Right hindlimb (tissue), 1 donor: ENCODE measurements at places on chromosomes 3 and 15.
A peak's percentile ranks its signal among the peaks of the same experiment; 100 is the strongest.

DNA sequence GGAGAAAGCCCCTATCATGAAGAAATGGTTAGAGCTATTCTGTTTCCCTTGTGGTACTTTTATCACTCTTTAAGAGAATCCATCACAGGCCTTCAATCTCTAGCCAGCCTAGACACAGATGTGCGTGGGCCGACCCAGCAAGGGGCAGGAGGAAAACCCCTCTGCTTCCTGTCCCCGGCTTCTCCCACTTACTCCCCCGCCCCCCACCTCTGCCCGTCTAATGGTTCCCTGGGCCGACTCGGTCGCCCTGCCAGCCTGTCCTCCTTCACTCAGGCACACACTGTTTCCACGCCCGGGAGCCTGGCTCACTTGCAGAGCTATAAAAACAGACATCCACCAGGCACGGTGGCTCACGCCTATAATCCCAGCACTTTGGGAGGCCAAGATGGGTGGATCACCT, 58.3 kb upstream of the TFRC start:
- no peak for DNase-seq

GRCh38 chr3:113312416-113312815, 101.1 kb downstream of the BOC start:
- DNase-seq, result no peak

DNA sequence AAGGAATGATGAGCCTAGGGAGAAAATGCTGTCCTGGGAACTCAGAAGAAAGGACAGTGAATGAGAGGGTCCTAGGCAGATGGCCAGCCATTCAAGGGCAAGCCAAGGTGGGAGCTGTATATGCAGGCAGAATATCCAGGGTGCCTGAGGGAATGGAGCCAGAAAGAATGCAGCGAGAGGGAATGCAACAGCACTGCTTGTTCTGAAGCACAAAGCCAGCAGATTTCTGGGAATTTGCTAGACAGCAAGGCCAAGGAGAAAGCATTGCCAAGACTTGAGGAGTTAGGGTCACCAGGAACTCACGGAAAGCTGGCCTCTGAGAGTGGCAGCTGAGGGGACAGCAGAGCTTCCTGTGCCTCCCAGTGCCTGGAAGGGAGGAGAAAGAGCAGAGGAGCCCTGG, 200.6 kb downstream of the MYRIP start:
- peak; percentile 39 for DNase-seq

DNA sequence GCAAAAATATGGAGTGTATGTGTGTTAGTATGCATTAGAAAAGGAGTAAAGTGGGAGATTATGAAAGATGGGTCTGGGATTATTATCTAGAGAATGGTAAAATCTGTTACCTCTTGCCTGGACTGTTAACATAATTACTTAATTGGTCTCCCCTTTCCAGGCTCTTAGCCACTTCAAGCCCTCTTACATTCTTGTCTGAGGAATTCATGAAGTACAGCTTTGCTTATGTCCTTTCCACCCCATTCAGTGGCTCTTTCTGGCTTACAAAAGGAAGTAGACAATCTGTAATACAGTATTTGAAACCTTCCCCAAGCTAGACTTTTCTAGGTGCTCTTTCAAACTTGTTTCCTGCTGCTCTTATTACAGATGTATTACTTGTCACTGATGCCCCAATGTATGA, 129.8 kb downstream of the MBNL1 start:
- no peak for DNase-seq

GRCh38 chr3:187101184-187102072, 37.9 kb downstream of the RPL39L start:
- DNase-seq, result peak; percentile 84

- DNase-seq, result no peak
Measured at GRCh38 chr3:177624528-177625495, 427.5 kb upstream of the TBL1XR1 start.

DNA sequence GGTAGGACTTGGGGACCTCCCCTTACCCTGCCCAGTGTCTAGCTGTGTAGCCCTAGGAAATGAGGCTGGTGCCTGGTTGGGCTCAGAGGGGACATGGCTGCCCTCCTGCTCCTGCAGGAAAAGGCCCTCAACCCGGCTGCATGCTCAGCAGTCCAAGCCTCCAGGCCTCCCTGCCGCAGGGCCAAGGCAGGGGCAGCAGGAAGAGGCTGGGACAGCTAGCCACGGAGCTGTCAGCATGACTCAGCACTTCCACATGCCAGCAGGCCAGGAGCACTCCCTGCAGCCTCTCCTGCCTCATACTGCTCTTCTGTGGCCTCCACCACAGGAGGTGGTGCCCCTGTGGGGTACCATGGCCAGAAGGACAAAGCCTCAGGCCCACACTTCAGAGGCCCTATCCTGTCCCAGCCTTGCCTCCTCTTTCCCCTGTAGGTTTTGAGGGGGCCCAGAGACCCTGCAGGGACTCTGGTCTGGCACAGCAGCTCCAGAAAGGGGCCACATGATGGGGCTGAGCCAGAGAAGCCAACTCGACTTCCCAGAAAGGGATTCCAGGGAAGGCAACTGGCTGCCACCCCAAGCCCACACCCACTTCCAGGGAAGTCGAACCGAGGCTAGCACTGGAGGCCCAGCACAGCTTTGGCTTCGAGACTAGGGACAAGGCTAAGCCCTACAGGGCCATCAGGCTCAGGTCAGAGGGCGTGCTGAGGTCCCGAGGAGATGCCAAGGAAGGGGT, 19.5 kb downstream of the TKT start:
- peak; percentile 49 for DNase-seq

- peak; percentile 89 for DNase-seq
Measured at GRCh38 chr3:77039606-77040171, at the start of gene ROBO2. ROBO2 (plus strand) TSS chr3:77040099; CDS start chr3:77040786, 687 bp downstream.

DNA sequence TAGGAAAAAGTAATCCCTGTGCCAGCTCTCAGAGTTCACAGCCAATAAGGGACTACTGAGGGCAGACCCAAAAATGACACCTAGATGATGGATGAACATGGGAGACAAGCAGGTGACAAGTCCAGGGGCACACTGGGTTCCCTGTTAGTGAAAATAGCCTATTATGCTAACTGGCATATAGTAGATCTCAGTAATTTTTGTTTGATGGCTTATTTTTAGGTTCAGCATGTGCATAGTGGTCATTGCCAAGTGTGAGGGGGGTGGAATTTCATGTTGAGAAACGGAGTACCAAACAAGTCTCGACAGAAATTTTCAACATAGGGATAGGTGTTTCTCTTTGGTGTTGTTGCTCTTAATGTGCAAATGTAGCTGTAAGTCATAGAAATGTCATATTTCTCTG, 6.4 kb upstream of the ITGB5 start:
- no peak for DNase-seq

- DNase-seq, result no peak
Measured at GRCh38 chr15:76309601-76310330, 1.5 kb downstream of the ETFA start.

DNA sequence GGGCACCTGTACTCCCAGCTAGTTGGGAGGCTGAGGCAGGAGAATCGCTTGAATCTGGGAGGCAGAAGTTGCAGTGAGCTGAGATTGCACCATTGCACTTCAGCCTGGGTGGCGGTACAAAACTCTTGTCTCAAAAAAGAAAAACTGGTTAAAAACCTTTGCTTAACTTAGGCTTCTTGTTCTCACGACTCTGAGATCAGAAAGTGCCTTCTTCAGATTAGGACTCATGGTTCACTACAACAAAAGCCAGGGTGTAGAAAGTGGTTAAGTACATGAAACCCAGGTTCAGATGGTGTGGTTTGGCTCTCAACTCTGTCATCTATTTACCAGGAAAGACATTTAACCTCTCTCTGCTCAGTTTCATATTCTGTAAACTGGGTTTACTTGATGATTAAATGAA, 168.4 kb downstream of the TUSC7 start:
- no peak for DNase-seq

- peak; percentile 16 for DNase-seq
Measured at GRCh38 chr3:147298511-147298982, 107.8 kb downstream of the ZIC4 start.

DNA sequence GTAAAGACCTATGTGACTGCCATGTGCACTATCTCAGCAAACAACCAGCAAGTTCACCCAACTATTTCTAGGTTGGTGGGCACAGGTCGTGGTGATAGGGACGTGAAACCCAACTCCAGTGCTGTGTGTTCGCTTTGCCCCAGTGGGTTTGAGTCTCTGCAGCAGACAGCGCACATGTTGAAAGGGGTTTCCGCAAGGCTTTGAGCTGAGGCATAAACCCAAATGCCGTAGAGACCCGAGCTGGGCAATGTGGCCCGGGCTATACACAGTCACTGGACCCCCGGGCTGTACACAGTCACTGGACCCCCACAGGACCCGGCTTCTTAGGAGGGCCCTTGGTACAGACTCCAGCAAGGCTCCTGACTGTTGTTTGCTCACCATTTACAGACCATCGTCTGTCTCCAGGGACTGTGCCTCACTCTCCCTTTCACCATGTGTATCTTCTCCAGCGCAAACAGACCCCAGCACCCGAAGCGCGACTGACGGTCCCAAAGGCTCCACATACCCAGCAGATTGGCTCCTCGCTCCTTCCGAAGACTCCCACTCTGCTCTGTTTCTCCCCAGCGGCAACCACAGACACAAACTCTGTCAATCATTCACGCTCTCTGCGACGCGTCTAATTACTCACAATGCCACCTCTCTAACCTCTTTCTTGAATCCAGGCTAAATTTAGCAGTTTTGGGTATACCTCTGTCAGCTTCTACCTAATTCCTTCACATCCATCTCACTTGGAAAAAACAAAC, 31.2 kb downstream of the PCSK6 start:
- no peak for DNase-seq
